ENCODE measurements at places on chromosomes 1 and 21.

GRCh38 chr1:15538771-15539170 lies 12.1 kb downstream of the DNAJC16 start:
- no peak for DNase-seq

DNA sequence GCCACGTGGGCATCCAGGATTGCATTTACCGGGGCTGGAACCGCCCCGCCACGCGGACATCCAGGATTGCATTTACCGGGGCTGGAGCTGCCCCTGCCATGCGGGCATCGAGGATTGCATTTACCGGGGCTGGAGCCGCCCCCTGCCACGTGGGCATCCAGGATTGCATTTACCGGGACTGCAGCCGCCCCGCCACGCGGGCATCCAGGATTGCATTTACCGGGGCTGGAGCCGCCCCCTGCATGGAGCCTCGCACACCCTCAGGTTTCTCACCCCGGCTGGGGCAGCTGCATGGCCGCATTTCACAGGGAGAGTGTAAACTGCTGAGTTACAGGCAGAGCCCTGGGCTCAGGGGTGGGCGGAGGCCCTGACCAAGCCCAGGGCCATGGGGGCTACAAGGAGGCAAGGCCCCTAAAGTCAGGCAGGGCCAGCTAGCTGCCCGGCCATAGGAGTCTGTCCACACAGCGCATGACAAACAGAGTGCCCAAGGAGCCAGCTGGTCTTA lies 166.8 kb upstream of the ARHGEF16 start:
- no peak for DNase-seq

- DNase-seq = no peak
Measured at GRCh38 chr1:109373126-109373525, 24.6 kb downstream of the SORT1 start.

GRCh38 chr1:244089561-244089960 lies 38.5 kb downstream of the ZBTB18 start:
- no peak for DNase-seq

DNA sequence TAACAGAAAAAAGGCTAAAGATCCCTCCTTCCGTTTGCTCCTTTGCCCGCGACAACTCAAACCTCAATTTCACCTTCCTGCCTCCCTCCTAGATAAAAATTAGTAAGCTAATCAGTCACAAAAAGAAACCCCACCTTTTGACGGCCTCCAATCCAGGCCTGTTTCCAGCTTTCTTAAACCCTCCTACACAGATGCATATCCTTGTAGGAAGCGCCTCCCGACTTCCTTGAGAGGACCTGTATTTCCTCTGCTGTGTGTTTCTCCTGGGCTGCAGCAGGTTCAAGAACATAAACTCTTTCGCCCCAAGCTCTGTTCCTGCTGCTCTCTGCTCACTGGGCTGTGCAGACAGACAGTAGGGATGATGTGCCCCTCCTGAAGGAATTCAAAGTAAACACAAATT lies 168.8 kb downstream of the CYYR1 start:
- DNase-seq = no peak

- no peak for DNase-seq
Measured at GRCh38 chr1:85275701-85276214, 674 bp downstream of the BCL10 start.

GRCh38 chr1:181499825-181500224 lies 16.5 kb downstream of the CACNA1E start:
- DNase-seq = no peak

DNA sequence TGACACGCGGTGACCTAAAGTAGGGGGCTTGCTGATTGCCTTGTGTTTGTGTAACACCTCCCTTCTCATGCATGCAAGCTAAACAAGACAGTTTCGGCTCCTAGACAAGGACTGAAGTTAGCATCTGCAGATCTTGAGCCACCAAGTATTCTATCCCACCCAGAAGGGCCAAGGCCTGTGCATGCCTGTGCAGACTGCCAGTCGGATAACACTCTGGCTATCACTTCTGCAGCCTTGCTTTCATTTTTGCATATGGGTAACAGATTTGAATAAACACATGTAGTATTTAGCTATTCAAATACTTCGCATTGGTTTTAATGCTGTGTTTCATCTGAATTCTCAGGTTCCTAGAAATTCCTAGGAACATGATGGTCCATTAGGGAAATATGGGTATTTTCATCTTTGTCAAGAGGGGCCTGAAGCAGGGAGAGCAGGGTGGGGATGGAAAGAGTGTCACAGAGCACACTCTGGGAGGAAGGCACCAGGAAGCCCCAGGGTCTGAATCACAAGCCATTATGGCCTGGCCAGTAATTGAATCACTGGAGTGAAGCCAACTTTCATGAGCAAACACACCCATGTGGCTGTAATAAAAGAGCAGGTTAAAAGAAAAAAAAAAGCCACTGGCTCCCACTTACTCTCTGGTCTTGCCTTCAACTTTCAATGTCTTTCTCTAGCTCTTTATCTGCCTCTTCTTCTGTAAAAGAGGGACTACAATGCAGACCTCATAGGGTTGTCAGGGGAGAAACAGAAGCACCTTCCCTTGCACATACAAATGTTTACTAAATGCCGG lies 28.3 kb downstream of the GADD45A start:
- DNase-seq = no peak

DNA sequence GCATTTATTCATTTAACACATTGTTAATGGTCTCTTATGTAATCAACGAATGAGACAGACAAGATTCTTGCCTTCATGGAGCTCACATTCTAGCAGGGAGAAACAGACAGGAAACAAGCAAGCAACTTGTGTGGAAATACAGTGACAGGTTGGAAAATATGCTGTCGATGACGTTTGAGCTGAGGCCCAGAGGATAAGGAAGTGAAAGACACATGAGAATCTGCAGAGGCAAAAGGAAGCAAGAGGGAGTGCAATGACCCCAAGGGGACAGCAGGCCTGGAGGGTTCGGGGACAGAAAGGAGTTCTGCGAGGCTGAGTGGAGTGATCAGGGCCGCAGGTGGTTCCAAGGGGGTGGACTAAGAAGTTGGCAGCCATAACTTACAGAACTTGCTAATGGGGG lies 60.6 kb upstream of the AKT3 start:
- no peak for DNase-seq

GRCh38 chr1:17419626-17420328 lies 19.7 kb downstream of the RCC2 start:
- no peak for DNase-seq

- DNase-seq = no peak
Measured at GRCh38 chr1:29365906-29366670, 129.8 kb downstream of the PTPRU start.

GRCh38 chr1:96978444-96978843 lies 256.9 kb downstream of the PTBP2 start:
- DNase-seq = no peak

DNA sequence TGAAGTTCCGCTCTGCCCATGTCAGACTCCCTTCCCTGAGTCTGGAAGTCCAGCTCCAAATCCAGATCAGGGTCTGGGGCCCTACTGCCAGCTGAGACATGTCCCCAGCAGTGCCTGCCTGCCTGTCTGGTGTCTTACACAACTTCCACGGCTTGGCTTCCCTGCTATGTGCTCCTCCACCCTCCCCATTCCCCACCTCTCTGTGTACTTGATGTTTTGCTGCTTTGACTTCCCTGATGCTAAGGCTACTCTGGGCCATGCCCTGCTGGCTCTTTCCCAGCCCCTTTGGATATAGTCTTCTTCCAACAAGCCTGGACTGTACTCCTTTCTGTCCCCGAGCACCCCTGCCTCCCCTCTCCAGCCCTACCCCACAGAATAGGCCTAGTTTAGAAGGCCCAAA lies 7.3 kb downstream of the GJA5 start:
- DNase-seq = no peak

GRCh38 chr1:12415038-12415466 lies 185.2 kb downstream of the VPS13D start:
- DNase-seq = no peak

DNA sequence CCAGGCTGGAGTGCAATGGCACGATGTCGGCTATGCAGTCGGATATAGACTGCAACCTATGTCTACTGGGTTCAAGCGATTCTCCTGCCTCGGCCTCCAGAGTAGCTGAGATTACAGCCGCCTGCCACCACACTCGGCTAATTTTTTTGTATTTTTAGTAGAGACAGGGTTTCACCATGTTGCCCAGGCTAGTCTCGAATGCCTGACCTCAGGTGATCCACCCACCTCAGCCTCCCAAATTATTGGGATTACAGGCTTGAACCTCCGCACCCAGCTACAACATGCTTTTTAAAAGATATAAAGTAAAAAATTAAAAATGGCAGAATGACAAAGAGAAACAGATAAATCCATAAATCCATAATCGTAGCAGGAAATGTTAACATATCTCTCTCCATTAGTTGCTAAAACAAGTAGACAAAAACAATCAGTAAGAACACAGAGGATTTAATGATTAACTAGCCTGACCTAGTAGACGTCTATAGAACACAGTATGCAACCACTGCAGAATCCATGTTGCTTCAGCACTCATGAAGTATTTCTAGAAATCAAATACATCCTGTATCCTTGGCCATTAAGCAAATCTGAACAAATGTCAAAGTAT lies 59.9 kb upstream of the SPOCD1 start:
- DNase-seq = no peak

DNA sequence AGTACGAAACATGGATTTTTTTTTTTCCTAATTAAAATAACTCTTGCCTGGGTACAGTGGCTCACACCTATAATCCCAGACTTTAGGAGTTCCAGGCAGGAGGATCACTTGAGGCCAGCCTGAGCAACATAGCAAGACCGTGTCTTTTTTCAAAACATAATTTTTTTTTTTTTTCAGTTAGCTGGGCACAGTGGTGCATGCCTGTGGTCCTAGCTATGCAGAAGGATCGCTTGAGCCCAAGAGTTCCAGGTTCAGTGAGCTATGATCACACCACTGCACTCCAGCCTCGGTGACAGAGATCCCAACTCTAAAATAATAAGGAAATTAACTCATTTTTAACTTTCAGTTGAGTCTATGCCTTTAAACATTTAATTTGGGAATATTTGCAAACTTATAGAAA lies 170.1 kb downstream of the NEK7 start:
- DNase-seq = no peak

- no peak for DNase-seq
Measured at GRCh38 chr21:25507522-25507921, 99.8 kb downstream of the MRPL39 start.

- no peak for DNase-seq
Measured at GRCh38 chr1:204087181-204087892, 14.4 kb downstream of the SOX13 start.

GRCh38 chr21:25895565-25896205 lies 160.9 kb downstream of the GABPA start:
- DNase-seq = no peak

DNA sequence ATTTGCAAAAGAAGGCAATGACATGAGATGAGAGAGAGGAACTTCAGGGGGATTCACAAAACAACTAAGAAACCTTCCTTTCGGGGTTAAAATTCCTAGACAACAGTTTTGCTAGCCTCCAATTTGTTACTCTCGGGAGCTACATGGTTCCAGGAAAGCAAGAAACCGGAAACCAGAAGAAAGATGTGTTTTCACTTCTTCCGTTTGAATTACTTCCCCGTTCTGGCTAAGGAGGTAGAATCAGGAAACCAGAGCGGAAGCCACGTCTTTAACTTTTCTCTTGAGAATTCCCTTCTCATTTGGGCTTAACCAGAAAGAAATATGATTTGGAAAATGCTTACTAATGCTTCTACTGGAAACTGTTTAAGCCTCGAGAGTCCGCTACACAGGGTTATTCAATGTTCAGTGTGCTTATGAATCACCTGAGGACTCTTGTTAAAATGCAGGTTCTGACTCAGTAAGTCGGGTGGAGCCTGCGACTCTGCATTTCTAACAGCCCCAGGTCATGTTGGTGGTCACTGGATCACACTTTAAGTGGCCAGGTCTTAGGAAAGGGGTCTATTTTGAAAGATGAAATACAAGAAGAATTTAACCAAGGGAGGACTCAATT lies 43.5 kb upstream of the MCOLN3 start:
- DNase-seq = no peak

All from activated CD8-positive, alpha-beta memory T cell treated with anti-CD3 and anti-CD28 coated beads for 1 hour (primary cell).